AG10803 (cell line): ENCODE measurements at places on chromosomes 7 and 10.

- DNase-seq, result no peak
These were observed 93.6 kb downstream of the CACNB2 start for GRCh38 chr10:18233775-18234174.

GRCh38 chr10:104415526-104416165 lies 62.0 kb downstream of the CFAP58 start:
- DNase-seq, result no peak

GRCh38 chr7:149161241-149161848 lies 14.1 kb downstream of the ZNF398 start:
- no peak for DNase-seq

DNA sequence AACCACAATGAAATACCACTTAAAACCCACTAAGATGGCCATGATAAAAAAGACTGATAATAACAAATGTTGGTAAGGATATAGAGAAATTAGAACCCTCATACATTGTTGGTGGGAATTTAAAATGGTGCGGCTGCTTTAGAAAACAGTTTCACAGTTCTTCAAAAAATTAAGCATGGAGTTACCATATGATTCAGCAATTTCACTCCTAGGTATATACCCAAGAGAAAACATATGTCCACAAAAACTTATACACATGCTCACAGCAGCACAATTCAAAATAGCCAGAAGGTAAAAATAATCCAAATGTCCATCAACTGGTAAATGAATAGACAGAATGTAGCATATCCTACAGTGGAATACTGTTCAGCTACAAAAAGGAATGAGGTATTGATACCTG lies 30.0 kb downstream of the ATXN7L1 start:
- DNase-seq, result no peak

- peak; percentile 93 for DNase-seq
These were observed 270.5 kb downstream of the BICC1 start for GRCh38 chr10:58782876-58783851.

DNA sequence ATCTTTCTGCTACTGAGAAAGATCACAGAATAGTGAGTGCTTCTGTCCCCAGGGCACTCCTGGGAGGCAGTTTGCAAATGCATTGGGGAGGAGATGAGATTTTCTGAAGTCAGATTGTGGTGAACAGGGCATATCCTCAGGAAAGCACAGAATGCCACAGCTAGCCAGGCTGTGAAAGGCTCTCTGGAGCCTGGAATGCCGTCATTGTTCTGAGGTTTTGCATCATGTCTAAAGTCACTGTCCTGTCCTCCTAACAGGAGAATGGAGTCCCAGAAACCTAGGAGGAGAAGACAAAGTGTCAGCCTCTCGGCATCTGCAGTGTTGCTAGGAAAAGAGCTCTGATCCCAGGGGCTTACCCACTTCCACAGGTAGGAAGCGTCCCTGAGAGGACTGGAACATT lies 69.2 kb upstream of the IGFBP3 start:
- no peak for DNase-seq
